ENCODE measurements at places on chromosomes 2 and 18.

GRCh38 chr2:229921892-229922448 is at the start of gene TRIP12:
TSS of gene TRIP12 (minus strand) at chr2:229922009. CDS start at chr2:229880079, 41,930 bp downstream.
- peak; percentile 75 for DNase-seq

- no peak for DNase-seq
Observed at GRCh38 chr18:70455731-70456130, 166.9 kb downstream of the SOCS6 start.

- no peak for DNase-seq
Observed at GRCh38 chr2:204135752-204136151, 199.2 kb downstream of the ICOS start.

DNA sequence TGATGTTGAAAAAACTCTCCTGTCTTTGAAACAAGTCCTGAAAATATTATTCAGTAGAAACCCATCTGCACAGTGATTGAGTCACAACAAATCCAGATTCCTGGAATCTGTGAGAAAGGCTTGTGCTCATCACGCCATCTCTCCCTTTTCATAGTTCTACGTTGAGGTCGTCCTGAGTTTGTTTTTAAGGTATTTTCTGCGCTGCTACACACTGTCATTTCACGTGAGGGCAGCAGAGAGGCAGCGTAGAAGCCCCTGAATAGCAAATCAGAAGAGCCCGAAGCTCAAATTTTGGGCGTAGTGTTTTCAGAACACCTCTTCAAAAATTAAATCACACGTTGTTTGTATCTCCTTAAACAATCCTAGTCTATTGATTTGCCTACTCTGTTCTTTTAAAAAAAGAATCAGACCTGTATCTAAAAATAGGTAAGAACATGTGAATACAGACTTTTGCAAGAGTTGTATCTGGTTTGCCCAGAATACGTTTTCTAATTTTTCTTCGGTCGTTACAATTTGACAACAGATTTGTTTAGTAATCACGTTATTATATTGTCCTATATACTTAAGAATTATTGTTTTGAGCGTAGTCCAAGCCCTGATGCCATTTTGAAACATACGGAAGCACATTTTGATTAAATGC is 61.6 kb upstream of the SLC38A11 start:
- peak; percentile 83 for DNase-seq

- DNase-seq: no peak
Observed at GRCh38 chr2:20250436-20250835, 25.5 kb upstream of the SDC1 start.

DNA sequence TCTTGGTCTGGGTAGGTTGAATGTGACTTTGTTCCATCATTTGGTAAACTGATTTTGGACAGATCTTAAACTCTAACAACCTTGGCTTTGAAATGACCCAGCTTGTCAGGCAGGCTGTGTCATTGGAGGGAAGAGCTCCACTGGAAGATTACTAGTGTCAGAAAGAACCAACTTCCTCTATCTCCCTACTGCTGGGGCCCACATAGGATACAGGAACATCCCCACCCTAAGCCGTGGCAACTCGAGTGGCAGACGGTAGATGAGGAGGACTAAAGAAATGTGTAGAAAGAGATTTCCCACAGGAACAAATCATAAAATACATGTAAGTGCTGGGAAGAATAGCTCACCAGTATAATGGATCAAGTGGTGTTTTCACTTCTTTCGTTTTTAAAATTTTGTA is 4.3 kb upstream of the G6PC2 start:
- no peak for DNase-seq

GRCh38 chr18:73478191-73478590 is 610.4 kb upstream of the NETO1 start:
- no peak for DNase-seq

- no peak for DNase-seq
Observed at GRCh38 chr2:58620896-58621295, 379.8 kb upstream of the FANCL start.

GRCh38 chr2:46696966-46697829 is 217.8 kb downstream of the TMEM247 start:
- no peak for DNase-seq

DNA sequence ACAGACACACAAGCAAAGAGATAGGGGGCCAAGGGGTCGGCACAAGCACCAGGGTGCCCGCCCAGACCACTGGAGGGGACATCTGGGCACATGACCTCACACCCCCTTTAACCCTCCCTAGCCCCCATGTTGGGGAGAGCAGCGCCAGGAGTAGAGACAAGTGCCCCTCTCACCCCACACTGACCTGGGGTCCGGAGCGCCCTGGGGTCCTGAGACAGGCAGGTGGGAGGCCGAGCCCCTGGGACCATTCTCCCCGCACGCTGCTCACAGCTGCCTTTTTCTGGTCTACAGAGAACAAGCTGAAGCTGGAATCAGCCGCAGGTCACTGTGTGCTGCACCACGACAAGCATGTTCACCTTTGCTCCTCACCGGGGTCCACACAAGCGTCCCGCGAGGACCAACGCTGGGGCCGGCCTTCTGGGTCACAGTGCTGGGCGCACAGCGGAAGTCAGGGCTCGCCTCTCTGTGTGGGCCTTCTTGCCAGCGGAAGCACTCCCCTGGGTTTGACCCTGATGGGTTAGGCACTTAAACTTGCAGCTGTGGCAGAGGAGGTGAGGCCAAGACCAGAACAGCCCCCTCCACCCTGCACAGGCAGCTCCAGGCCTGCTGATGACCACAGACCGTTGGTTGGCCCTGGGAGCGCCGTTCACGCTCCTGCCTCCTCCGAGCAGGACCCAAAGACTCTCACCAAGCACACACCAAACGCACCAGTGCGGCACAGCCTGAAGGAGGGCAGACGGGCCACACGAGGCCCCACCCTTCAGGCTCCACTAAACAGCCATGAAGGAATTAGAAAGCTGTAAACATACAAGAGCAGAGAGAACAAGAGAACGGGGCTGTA is 275.3 kb downstream of the EIPR1 start:
- DNase-seq: no peak

DNA sequence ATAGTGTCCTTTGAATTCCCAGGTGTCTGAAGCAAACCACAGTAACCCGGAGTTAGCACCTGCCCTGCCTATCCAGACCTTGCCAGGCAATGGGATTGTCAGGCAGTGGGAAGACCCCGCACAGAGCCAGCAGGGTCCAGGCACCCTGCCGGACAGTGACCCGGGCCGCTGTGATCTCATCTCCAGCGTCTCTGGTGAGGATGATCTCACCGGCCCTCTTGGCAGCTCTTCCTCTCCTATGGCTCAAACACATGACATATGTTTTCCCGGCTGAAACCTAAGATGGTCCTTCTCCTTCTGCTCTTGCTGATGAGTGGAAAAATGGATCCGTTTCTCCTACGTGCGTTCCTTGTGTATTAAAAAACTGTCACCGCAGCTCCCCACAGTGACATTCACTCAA is 75.1 kb downstream of the ACOXL start:
- DNase-seq: no peak

- DNase-seq: no peak
Observed at GRCh38 chr2:85648619-85649018, 19.4 kb downstream of the SFTPB start.

DNA sequence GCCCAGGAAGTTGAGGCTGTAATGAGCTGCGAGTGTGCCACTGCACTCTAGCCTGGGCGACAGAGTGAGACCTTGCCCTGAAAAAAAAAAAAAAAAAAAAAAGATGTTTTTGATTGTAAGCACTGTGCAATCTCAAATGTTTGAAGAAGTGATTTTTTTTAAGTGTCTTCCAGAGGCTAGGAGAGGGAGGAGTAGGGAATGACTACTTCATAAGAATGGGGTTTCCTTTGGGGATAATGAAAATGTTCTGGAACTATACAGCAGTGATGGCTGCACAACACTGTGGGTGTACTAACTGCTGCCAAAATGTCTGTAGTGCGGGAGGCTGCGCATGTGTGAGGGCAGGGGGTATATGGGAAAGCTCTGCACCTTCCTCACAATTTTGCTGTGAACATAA is 83.7 kb downstream of the MCFD2 start:
- DNase-seq: no peak

GRCh38 chr18:35835366-35835765 is 137.1 kb upstream of the RMP24 start:
- DNase-seq: no peak

DNA sequence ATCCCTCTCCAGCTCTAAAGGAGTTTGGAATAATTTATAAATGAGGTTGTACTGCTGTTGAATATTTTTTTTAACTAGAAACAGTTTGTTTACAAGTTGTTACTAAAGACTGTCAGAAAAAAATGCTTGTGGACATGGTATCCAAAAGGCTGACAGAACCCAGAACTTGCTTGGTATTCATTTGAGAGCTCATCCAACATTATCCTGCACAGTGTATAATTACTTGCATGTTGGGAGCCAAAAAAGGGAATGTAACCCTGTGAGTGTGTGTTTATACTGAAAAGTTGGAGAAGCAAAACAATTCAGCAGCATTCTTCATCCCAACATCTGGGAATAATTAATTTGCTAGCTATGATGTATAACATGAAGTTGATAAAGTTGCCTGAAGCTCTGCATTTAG is 42.1 kb upstream of the EHBP1 start:
- DNase-seq: no peak

- no peak for DNase-seq
Observed at GRCh38 chr2:58918141-58918540, 677.0 kb upstream of the FANCL start.

GRCh38 chr18:2002151-2002550 is 569.2 kb downstream of the METTL4 start:
- DNase-seq: no peak

GRCh38 chr2:167965907-167966761 is 281.3 kb downstream of the STK39 start:
- no peak for DNase-seq

DNA sequence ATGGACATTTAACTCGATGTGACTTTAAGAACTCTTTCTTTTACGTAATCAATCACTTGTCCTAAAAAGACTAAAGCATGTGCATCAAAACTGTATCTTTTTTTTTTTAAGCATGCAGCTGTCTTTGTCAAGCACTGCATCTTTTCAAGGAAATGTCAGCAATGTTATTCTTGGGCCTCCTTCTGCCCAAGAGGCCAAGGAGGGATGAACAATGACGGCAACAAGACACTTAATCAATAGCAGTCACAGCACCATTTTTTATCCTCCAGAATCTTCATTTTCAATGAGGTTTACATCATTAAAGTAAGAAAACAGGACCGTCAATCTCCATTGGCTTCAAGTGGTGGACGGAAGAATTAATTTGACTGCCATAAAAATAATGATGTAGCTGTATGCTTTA is 253.8 kb downstream of the AFF3 start:
- DNase-seq: no peak

- no peak for DNase-seq
Observed at GRCh38 chr2:224379986-224380385, 21.9 kb downstream of the FAM124B start.

DNA sequence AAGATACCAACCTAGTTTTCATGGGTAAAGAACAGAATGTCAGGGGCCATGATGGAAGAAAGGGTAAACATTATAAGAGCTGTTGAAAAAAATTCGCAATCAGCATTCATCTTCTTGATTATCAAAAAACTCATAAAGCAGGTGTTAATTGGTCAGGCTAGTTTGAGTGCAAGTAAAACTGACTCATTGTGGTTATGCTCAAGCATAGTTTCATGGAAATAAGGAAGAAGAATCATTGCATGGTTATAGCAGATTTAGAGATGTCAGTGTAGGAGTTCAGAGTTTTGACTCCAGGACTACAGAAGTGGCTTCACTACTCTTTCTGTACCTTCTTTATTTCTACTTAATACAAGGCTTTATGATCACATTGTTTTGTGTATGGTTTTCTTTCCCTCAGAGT is 26.9 kb upstream of the CDH19 start:
- no peak for DNase-seq

- DNase-seq: no peak
Observed at GRCh38 chr18:67035026-67035425, 431.1 kb upstream of the CDH19 start.

- no peak for DNase-seq
Observed at GRCh38 chr18:77376733-77377094, 127.1 kb downstream of the GALR1 start.

DNA sequence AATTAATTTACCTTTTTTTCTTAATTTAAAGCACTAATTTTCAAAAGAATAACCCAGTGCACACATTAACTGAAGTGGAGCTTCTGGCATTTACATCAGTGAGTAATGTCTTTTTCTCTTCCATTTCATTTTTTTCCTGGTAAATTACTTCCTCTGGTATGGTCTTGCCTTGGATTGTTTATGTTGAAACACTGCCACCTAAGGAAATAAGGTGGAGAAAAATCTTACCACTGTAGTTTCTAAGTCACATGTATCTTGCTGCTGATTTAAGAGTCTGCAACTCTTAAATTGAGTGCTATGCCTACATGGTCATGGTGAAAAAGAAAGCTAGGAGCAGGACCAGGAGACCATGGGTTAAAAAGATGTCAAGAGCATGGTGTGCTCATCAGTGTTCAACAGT is 51.0 kb downstream of the TTC27 start:
- DNase-seq: no peak

DNA sequence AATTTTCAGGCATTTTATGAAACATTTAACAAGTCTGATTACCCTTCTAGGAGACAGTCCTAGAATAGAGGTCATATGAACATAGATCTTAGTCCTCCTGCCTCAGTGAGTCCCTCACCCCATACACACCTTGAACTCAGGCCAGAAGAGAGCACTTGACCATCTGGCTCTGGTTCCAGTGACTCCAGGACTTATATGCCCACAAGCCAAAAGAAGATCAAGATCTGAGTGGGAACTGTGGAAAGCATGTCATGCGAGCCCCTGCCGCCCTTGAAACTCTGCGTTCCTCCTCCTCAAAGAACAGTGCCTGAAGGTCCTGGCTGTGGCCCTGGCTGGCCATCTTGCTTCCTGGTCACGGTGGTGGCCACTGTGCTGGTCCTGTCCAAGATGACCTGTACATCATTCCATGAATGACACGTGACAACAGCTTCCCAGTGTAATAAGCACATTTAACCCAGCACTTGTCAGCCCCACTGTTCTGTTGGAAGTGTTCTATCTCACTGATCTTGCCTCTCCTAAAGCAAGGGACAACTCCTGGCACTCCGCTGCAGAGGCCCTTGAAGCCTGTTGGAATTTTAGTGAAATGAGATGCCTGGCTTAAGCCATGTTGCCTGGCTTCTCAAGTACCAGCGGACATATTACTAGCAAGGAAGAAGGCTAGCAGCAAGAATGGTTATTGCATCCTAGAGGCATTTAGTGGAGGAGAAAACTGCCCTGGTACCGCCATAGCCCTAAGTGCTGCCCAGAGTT is 17.6 kb downstream of the TTC32 start:
- DNase-seq: no peak

DNA sequence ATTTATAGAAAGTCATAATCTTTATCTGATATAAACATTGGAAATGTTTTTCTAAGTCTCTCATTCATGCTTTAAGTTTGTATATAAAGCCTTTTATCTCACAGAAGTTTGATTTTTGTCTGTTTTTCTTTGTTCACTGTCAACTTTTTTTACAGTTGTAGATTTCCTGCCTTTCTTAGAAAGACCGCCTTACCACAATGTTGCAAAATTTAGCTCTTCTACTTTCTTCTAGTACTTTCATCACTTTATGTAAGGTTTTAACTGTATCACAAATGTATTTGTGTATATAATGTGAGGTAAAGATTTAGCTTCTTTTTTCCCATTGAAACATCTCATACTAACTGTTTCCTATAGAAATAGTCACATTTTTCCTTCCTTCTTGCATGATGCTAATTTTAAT is 136.1 kb downstream of the DNAH6 start:
- no peak for DNase-seq

GRCh38 chr2:210593166-210593565 is 36.8 kb downstream of the CPS1 start:
- DNase-seq: no peak
